ENCODE measurements at places on chromosomes 7 and 10.

DNA sequence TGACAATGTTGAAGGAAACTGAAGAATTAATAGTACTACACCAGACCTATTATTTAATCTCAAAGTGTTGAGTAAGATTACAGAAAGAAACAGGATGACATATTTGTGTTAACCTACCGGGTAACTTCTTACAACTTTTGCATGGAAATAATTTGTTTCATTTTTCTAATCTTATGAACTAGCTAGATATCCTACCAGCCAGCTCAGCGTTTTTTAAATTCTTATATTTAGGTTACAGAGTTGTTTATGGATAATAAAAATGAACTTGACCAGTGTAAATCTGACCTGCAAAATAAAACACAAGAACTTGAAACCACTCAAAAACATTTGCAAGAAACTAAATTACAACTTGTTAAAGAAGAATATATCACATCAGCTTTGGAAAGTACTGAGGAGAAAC is 37.0 kb downstream of the KIF11 start:
- DNase-seq: no peak

DNA sequence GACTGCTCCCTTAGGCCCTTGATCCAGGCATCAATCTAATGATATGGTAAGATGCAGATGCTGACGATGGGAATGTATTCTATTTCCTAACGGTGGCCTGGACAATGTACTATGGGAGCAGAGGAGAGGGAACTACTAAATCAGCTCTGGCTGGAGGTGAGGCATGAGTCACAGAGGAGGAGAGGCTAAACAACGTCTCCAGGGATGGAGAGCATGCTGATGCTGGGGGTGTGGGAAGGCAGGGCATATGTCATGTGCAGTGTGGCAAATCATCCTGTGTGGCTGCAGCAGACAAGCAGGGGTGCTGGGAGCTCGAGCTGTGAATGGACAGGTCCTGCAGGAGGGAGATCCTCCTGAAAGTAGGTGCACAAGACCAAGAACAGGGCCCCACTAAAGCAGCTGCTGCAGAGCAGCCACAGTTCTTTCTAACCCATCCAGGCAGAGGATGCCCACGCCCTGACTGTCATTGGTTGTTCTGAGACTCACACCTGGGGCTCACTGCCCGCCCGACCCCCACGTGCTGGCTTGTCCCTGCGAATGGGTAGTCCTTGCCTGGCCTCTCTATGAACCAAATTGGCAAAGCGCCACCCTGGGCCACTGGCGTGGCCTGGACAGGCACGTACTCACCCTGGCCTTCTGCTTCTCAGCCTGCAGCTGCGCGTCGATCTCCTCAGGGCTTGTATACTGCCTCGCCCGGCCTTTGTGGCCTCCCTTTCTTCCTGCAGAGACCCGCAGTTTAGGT is 4.0 kb downstream of the PDAP1 start:
- no peak for DNase-seq

DNA sequence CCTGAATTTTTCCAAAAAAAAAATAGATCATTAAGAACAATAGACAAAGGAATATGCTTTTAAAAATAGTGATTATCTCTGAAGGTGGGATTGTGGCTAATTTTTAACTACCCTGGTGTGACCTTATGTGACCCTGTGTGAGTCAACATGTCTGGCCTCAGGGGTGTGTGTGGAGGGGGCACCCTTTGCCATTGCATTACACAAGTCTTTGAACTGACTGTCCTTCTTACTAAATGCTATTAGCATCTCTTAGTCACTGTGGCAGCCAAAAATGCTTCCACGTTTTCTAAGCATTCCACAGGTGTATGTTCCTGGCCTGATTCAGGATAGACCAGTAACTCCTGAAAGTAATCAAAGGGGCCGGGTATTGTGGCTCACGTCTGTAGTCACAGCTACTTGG is 175.4 kb downstream of the MGMT start:
- no peak for DNase-seq

GRCh38 chr10:815338-816090 is 116.0 kb downstream of the LARP4B start:
- DNase-seq: no peak

DNA sequence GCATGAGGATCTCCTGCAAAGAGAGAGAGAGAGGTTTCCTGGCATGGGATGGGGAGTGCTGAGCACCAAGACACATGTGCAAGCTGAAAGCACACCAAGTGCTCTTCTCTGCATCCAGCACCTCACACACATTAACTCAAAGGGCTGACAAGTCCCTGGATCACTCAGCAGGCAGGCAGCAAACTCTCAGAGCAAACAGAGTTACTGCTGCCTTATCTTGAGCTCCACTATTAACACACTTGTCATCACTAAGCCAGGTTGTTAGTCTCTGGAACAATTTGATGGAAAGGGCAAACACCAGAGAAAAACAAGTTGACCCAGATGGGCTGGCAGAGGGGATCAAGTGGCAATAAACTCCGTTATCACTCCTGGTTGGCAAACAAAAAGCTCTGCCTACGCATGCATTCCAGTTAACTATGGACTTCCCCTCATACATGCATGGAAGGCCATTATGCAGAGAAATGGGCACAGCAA is 349.9 kb downstream of the KCNMA1 start:
- no peak for DNase-seq

DNA sequence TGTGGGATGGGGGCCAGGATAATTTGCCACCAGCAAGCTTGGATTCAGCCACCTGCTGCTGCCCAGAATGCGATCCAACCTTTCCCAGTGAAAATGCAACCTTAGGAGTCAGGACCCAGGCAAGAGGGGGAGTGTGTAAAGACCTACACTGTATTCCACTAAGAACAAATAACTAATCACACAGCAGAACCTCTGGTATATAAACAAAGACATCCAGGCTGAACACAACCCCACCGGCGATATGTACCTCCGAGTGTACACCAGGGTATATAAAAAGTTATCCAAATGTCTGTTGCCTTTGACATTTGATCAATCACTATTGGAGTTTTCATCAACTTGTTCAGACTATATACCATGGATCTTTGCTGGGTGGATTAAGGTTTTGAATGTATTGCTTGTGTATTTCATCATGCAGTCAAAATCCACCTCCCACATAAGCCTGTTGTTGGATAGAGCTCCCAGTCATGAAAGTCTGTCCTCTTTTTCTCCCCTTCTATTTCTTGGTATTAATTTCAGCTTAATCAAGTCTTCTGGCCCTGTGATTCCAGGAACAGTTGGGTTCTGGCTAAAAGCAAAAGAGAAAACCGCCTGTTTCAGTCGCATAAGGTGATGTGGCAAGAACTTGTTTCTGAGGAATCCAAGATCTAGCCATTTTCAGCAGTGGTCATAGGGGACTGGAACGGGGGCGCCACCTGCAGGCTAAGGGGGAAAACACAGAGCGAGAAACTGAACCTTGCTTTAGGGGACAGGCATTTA is 290.7 kb downstream of the CCDC3 start:
- peak; percentile 44 for DNase-seq

DNA sequence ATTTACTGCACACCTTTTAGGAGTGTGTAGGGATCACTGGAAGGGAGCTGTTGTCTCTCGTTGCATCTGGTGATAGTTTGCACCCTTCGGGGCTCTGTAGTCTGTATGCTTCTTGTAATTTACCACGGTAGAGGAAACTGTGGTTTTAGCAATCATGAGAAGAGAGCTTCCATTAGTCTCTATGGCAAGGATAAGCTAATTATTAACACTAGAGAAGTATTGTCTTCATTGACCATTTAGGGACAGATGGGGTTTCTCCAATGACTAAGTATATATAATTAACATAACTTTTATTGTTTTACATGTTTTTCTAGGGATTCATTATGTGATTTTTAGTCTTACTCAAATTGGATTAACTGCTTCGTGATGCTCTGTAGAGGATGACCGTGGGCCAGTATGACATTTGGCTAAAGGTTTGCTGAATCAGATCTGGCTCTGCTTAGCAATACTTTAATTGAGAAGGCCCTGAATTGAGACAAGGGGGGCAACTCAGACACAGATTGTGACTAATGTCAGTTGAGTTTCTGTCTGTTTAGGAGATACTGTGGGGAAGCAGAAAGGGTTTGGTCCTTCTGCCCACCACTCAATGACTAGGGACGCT is 8.7 kb downstream of the SLC18A2 start:
- DNase-seq: no peak

DNA sequence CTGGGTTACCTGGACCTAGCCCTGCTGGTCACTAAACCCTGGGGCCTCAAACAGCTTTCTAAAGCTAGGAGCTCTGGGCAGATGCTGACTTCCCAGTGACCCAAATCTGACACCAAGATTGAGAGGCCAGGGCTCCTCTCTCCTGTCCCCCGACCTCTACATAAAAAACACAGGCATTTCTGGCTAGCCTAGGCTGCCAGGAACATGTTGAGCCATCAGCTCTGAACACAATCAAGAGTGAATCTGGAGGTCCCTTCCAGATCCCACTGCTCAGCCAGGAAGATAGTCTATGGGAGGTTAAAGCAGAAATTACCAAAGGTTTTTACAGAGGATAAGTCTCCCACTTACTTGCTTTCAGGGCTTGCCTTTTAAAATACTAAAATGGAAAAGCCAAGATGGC is 22.1 kb upstream of the PDE1C start:
- no peak for DNase-seq

DNA sequence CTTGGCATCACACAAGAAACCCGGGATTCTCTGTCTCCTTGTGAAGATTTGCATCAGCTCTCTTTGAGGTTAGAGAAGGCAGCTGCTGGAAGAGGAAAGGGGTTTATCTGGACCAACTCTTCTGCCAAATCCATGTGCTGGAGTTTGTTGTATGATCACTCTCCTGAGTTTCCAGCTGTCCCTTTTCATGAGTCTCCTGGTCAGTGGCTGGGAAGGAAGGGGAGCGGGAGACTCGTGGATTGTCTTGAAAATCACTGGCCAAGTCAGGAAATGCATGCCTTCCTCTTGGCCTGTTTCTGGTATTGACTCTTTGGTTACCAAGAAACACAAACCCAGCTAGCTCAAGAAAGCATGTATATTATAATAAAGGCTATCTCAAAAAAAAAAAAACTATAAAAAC is 38.8 kb downstream of the TACR2 start:
- DNase-seq: no peak

DNA sequence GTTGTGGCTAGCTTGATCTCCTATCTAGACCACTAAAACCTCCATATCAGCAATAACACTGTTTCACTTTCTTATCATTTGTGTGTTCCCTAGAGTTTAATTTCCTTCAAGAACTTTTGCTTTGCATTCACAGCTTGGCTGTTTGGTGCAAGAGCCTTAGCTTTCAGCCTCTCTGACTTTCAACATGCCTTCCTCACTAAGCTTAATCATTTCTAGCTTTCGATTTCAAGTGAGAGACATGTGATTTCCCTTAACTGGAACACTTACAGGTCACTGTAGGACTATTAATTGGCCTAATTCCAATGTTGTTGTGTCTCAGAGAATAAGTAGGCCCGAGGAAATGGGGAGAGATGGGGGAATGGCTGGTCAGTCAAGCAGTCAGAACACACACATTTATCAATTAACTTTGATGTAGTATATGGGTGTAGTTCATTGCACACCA is 10.6 kb upstream of the BPGM start:
- no peak for DNase-seq

DNA sequence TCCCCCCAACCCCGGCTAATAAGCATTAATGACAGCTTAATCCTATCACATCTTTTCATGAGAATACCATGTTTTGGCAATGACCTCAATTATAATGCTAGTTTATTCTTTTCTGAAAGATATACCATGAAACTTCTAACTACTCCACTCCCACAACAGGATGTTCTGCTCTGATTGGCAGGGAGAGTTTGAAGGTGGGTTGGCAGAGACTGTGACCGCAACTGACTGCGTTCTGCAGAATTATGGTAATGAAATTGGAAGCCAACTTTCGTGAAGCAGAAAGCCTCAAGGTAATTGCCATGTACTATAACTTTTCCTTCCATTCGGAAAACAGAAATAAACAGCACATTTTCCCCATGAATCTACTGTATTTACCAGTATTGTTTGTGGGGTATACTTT is 288.2 kb upstream of the SEMA3D start:
- no peak for DNase-seq

- DNase-seq: no peak
Observed at GRCh38 chr7:21408481-21408820, 19.4 kb upstream of the SP4 start.

GRCh38 chr7:16061630-16062029 is 359.7 kb downstream of the CRPPA start:
- no peak for DNase-seq

- DNase-seq: no peak
Observed at GRCh38 chr7:158549616-158550393, 37.8 kb downstream of the PTPRN2 start.

DNA sequence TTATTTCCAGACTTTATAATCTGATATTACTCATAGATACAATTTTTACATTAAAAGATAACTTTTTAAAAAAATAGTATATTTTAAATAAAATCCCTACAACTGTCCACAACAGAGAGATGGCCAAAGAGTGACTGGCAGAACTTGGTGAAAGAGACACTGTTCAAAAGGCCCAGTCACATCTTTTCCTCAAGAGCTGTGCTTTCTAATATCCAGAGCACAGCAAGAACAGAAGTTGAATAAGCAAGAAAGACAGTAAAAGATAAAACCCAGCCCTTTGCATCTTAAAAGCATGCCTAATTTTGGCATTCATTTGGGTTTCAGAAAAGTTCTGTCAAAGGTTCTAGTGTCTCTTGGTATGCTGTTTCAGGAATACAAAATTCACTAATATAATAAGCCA is 6.9 kb downstream of the WASL start:
- DNase-seq: no peak

GRCh38 chr7:133512560-133512959 is 259.7 kb downstream of the EXOC4 start:
- no peak for DNase-seq

GRCh38 chr7:40611095-40611871 is 476.5 kb downstream of the SUGCT start:
- no peak for DNase-seq

- no peak for DNase-seq
Observed at GRCh38 chr10:129029051-129029450, 438.0 kb upstream of the MGMT start.

GRCh38 chr7:87648316-87648715 is 20.1 kb downstream of the RUNDC3B start:
- DNase-seq: no peak

DNA sequence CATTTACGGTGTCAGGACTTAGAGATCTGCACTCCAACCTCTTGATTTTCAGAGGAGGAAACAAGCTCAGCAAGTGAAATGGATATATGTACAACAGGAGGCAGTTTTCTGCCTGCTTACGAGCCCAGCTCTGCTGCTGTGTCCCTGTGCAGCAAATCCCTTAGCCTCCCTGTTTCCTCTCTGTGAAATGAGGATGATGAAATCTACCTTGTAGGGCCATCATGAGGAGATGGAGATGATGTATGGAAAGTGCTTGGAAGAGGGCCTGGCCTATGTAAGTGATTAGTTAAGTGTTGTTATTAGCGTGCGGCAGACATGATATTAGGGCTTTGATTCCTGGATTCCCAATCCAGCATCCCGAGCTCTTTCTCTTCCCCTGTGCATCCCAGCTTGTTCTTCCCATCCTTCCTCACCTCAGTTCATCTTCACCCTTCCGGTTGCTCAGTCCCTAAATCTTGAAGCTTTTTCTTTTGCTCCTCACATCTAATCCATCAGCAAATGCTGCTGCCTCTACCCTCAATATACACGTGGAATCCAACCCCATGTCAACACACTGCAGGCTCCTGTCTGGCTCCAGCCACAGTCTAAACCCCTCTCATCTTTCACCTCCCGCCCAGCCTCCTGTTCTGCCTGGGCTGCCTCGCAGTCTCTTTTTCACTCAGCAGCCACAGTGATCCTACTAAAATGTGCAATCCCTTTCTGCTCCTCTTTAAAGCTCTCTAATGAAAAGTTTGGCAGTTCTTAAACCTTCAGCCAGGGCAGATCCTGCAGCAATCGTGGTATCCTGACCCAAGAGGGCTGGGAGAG is 113.8 kb downstream of the MARCHF5 start:
- DNase-seq: no peak

GRCh38 chr10:73768881-73769280 is 13.0 kb upstream of the CHCHD1 start:
- DNase-seq: peak; percentile 44
